Activated CD8-positive, alpha-beta memory T cell treated with anti-CD3 and anti-CD28 coated beads for 24 hours (primary cell): ENCODE measurements at places on chromosomes 3 and 15.

DNA sequence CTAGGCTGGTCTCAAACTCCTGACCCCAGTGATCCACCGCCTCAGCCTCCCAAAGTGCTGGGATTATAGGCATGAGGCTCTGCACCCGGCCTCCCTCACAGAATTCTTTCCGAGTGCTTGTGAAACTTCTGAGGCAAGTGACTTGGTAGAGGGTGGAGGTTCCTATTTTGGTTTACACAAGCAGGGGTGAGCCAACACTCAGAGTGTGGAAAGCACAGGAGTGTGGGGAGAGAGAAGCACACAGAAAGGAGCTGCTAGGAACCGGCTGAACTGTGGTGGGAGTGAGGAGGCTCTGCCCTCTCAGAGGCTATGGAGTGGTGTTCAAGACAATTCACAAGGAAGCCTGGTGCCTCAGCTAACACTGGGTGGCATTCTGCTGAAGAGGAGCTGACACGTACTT is 7.7 kb downstream of the CAPN3 start:
- DNase-seq: no peak

DNA sequence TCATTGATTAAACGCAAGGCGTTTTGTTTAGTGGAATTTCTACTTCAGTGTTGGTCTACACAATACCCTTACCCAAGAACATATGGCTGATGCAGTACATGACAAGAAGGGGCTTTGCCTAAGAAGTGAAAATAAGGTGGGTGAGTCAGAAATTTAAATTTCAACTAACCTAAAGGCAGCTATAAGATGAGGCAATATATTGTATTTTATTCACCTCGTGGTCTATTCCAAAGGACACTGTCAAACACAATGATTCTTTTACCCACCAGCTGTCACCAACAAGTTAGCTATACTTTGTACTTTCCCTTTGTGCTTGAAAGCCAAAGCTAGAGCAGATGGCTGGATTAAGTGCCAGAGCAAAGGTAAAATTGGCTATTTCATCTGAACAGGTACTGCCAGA is 10.9 kb upstream of the SETMAR start:
- no peak for DNase-seq

GRCh38 chr3:169384573-169384972 is 278.9 kb downstream of the MECOM start:
- DNase-seq: no peak

DNA sequence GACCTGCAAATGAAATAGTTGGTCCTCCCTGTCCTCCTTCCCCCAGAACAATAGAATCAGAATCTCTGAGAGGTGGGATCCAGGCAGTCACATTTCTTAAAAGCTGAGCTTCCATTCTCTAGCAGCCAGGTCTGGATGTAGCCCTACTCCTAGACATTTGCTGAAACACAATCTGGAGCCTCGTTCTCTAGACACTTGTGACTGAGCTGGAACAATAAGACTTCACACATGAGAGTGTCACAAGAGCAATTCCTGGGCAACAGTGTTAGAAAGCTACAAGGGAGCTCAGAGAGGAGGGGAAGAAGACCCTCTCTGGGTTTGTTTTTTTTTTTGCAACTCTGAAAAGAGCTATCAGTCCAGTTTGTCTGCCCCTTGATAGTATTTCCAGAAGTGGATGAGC is 14.5 kb downstream of the CORO2B start:
- DNase-seq: no peak

- no peak for DNase-seq
Measured at GRCh38 chr3:21979706-21980105, 228.7 kb upstream of the ZNF385D start.

DNA sequence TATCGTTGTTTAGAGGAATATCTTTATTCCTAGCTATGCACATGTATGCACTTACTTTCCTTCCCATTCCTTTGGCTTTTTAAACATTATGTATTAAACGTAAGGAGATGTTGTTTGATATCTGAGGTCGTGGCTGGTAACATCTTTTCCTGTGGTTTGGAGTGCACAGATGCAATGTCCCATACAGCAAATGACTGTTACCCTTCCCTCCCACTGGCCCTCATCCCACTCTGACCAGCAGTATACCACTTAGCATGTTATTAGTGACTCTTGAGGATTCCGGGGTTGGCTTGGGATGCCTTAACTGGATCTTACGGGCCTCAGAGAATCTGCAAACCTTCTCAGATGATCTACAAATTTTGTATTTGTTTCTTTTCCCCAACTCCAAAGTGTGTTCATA is 34.5 kb downstream of the TGFBR2 start:
- no peak for DNase-seq

GRCh38 chr3:65101450-65101849 is 413.6 kb upstream of the ADAMTS9 start:
- no peak for DNase-seq

DNA sequence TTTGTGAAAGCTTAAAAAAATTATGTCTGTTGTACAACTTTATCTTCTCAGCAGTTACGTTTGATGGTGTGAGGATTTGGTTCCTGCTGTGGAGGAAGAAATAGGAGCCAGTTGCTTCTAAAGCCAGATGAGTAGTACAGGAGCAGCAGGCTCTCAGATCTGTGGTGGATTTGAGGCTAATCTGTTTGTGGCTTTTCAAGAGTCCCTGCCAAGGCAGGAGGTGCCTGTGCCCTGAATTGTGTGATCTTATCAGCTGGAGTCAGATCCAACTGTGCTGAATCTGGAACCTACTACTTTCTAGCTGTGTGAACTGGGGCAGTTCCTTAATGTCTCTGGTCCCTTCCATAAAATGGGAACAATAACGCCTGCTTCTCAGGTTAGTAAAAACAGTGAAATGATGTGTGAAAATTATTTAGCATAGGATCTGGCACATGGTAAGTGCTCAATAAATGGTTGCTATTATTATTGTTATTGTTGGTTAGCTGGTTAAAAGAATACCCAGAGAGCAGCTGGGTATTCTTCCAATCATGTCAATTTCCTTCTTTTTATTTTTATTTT is 7.7 kb downstream of the CLDN11 start:
- no peak for DNase-seq

DNA sequence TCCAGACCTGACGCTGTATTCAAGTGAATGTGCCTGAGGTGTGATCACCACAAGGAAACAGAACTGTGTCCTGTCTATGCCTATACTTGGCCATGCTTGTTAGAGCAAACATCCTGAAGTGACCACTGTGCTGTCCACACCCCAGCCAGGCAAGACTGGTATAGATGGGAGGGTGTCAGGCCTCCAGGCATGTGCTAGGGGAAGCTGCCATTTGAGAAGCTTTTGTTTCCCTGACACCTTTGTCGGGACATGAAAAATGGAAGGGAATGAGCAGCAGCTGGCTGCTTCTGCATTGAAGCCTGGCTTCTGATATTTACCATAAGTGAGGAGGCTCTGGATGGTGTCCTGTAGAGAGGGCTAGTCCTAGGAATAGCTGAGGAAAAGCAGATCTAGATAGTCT is 106.2 kb downstream of the CPNE4 start:
- DNase-seq: no peak

GRCh38 chr3:123476967-123477750 is 28.3 kb upstream of the ADCY5 start:
- no peak for DNase-seq

- no peak for DNase-seq
Measured at GRCh38 chr15:79265167-79265566, 17.4 kb upstream of the ANKRD34C start.

DNA sequence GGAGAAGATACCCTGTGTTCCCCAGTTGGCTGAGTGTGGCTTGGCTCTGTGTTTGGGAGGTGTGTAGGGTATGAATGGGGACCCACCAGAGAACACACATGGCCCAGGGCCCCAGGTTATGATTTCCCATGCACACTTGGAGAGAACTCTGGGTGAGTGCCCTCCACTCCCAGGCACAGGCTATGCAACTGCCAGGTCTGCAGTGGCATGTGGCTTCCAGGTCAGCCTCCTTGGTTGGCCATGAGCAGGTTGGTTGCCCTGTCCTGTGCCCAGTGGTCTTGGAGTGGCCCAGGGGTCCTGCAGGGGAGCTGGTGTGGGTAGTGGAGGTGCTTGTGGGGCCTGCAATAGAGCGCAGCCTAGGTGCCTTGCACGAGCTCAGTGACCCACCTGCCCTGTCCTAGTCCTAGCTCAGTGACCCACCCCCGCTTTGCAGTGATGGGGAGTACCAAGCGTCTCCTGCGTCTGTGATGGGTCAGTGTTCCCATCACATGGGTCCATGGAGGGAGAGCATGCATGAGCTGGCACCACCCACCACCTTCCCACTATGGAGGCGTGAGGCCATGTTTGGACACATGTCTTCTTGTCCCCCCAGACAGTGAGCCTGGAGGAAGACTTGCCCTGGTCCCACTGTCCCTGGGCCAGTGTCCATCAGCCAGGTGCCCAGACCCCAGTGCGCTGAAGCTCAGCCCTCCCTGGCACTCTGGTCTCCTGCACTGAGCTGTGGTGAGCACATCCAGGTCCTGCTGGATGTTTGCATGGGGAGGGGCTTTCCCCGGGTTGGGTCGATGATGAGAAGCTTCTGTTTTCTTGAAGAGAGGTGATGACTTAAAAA is 217.3 kb downstream of the SNRPN start:
- DNase-seq: no peak

DNA sequence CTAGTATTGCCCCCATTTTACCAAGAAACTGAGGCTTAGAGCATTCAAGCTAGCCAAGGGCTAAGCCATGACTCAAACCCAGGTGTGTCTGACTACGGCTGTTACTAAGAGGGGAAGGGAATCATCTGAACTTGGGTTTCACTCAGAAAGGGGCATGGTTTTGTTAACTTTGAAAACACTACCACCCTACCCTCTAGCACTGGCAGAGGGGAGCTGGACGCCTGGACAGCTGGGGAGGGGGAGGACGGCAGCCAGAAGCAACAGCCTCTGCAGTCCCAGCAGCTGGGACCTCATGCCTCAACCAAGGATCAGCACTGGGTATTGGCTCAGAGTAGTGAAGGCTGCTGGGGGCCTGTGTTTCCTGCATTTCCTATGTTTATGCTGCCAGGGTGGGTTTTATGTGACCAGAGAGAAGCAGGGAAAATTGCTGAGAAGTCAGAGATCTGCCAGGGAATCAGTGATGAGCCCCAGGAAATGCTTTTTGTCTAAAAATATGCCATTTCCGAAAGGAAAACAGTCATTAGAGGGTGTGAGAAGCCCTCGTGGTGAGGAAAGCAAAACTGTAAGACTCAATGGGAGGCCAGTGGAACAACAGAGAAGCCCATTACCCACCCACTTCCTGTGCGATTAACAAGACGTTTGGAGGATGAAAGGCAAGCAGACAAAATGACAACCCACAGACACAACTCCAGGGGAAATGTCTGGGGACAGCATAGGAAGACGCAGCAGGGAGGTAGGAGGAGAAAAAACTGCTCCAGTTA is 41.2 kb downstream of the LIPC start:
- peak; percentile 74 for DNase-seq

- DNase-seq: no peak
Measured at GRCh38 chr3:87203809-87204208, 23.3 kb upstream of the CHMP2B start.
